ENCODE measurements at places on chromosomes 1 and 21.

DNA sequence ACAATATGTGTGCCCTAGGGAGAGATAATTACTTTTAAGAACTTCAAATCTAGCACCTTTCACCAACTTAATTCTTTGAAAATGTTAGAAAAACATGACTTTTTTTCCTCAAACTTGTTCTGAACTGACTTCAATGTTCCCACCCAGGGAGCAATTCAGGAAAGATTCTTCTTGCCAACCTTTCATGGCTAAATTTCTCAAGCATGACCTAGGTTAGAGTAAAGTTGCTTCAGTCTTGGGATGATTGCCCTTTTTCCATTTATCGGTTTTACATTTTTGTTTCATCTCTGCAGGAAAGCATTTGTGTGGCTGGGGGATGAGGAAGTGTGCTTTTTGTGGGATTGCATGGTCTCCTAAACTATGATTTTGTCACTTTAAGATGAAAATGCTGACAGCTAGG lies 647.7 kb downstream of the LTN1 start:
- DNase-seq = no peak

GRCh38 chr1:239353536-239353935 lies 32.8 kb upstream of the CHRM3 start:
- DNase-seq = no peak

GRCh38 chr21:31961704-31962103 lies 88.9 kb downstream of the HUNK start:
- DNase-seq = no peak

DNA sequence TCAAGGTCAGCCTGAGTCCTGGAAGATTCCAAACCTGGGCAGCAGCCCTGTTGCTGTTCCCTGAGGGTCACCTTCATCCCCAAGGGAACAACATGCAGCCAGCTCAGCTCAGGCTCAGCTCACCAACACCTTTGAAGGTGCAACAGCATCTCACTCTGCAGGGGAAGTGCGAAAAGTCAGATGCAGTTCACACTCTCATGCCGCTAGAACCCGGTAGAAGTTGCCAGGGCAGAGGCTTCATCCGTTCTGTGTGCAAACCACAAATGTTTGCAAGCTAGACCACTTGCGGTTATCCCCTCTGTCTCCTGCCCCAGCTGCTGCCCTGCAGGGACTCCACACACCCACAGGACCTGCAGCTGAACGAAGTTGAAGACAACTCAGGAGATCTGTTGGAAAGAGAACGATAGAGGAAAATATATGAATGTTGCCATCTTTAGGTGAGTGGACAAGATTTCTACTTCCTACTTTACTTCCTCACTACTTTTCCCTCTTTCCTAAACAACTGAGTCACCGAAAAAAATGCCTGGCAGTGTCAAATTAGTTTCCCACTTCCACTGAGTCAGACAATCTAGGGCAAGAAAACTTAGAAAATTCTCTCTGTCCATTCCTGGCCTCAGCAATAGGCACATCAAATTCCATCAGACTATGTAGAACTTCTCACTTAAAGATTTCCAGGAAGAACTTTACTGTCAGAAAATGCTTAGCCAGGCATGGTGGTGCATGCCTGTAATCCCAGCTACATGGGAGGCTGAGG lies 1.8 kb upstream of the FCRL6 start:
- no peak for DNase-seq

- DNase-seq = no peak
Observed at GRCh38 chr1:182376936-182377574, 14.5 kb downstream of the GLUL start.

DNA sequence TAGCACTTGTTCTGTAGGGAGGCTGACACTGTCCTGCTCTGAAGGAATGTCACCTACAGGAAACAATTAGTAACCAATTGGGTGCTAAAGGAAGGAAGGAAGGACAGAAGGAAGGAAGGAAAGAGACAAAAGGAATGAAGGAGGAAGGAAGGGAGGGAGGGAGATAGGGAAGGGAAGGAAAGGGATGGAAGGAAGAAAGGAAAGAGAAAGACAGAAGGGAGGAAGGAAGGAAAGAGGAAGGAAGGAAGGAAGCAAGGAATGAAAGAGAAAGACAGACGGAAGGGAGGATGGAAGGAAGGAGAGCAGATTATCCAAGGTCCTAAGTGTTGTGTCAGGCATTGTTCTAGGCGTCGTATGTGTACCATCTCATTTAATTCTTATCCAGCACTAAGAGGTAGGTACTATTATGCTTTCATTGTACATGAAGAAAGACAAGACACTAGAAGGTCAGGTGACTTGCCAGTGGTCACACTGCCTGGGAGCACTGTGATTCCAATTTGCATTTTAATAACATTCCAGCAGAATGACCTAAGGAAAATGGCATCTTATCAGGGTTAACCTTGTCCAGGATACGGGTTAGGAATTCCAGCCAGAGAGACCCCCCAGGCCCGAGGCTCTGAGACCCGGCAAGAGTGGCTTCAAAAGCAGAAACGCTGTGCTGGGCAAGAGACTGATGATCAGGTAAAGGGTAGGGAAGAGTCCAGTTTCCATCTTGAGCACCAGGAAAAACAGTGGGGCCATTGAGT lies 29.6 kb downstream of the CLIC6 start:
- DNase-seq = no peak

GRCh38 chr1:27297903-27298302 lies 24.1 kb upstream of the TMEM222 start:
- DNase-seq = no peak

GRCh38 chr1:84997667-84998600 lies 1.0 kb upstream of the MCOLN2 start:
- no peak for DNase-seq

GRCh38 chr1:51061231-51061918 lies 40.7 kb upstream of the C1orf185 start:
- no peak for DNase-seq

GRCh38 chr1:90074970-90075391 lies 80.1 kb downstream of the ZNF326 start:
- DNase-seq = no peak

- DNase-seq = peak; percentile 91
Observed at GRCh38 chr1:221263831-221264767, 384.9 kb downstream of the HLX start.

DNA sequence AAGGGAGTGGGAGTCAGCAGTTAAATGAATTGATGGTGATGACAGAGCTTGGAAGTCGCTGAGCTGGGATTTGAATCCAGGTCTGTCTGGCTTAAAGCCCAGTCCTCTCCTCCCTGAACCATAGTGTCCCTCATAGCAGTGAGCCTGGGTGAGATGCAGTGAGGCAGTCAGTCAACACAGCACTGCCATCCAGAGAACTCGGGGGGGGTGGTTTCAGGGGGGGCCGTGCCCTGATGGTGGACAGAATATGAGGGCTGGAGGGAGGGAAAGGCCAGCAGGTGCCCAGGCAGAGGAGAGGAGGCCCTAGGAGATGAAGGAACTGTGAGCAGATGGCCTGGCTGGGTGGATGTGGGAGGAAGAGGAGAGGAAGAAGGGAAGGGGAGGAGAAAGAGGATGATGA lies 405.6 kb downstream of the PTPRU start:
- no peak for DNase-seq

GRCh38 chr1:150775276-150775675 lies 9.7 kb upstream of the CTSS start:
- DNase-seq = no peak

DNA sequence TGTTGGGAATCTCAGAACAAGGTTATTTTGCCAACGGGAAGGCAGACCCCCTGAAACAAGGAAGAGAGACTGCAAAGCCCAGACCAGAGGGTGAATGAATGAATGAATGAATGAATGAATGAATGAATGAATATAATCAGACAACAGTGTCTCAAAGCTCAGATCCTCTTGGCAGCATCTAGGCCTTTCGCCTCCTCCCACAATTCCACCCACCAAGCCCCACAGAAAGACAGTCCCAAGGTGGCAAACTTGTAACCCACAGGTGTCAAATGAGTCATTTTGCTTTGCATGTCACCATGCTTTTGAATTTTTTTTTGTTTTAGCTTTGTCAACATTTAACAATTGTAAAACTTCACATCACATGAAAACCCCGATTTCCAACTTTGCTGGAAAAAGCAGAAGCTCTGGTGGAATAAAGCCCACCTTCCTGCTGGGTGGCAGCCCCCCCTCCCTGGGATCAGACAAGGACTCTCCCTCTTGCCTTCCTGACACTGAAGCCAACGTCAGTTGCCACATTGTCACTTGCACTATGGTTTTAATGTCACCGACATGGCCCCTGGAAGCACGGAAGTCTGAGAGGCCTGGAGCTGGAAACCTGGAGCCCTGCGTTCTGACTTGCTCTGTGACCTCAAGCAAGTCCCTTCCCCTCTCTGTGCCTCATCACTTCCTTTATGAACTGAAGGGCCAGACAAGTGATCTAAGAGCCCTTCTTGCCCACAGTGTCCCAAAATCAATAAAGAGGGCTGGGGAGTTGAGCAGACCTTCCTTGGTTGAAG lies 134.6 kb upstream of the RUNX3 start:
- no peak for DNase-seq

DNA sequence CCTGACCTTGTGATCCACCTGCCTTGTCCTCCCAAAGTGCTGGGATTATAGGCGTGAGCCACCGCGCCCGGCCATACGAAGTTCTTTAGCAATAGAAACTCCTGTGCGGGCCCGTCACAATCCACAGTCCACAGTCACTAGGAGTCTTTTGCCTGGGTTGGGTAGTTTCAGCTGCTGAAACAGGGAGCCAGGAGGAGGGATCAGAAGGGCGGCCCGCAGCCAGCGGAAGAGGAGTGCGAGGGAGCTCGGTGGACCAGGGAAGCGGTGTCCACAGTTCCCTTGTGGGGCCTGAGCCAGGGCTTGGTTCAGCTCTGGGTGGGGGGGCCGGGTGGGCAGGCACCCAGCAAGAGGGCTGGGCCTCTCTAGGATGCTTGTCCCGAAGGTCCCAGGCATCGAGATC lies 17.9 kb upstream of the HSPG2 start:
- no peak for DNase-seq

DNA sequence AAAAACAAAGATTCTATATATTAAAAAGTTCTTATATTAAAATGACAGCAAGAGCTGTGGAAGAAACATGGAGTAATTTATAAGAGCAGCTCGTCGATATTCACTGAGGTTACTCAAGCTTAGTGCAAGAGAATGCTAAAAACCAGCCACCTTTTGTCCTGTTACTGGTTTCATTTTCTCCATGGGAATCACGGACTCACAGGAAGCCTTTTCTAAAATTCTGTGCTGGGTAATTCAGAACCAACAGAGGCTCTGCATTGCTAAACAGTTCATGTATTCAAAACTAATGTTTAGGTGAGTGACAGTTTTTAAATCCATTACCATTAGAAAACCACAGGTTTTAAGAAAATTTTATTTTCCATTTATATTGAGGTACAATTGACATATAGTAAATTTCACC lies 147.8 kb upstream of the MAP1LC3C start:
- peak; percentile 0 for DNase-seq
